ENCODE measurements at places on chromosomes 13 and 19.

DNA sequence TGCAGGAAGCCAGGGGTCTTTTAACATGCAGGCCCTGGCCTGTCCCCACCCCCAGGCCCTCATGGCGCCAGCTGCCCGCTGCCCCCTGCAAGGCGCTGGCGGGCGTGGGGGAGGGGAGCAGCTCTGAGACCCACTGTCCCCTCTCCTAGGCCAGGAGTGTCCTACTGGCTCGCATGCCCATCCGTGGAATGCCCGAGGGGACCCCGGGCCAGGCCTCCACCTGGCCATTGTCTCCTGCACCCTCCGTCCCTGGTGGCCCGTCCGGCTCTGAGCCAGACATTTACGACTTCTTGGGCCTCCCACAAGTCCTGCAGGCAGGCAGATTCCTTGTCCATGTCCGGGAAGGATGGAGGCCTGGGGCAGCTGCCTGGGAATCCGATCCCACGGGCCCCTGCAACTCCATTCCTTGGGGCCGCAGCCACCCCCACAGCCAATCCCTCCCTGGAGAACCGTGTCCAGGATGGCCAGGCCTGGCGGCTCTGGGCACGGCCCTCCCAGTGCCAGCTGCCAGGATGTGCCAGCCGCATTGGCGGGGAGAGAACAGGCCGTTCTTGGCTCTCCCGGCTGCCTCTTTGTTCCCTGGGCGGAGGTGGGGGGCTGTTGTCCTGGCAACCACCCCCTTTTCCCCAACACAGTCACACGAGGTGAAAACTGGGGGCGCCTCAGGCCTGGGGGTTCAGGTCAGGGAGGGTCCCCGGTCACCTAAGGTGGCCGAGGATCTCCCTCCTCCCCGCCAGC is 10.5 kb upstream of the PLIN3 start:
- no peak for DNase-seq

DNA sequence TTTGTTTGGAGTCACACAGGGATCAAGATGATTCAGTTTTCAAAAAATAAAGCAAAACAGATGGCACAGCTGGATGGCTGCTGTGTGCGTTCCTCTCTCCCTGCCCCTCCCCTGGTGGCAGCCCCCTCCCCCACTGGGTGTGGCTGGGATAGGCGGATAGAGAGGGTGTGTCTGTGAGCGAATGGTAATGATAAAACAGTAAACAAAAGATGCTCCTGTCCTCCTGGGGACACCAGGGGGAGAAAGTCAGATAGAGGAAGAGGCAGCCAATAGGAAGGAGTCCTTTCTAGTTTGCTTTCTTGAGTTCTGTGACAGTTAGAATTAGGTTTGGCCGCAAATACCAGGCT is 6.5 kb downstream of the TMEM255B start:
- DNase-seq: no peak

- DNase-seq: no peak
Observed at GRCh38 chr19:57171551-57172081, 4.3 kb upstream of the DUXA start.

- no peak for DNase-seq
Observed at GRCh38 chr13:23609874-23610576, 39.8 kb downstream of the TNFRSF19 start.

GRCh38 chr19:1057176-1057855 is 9.7 kb upstream of the ARHGAP45 start:
- peak; percentile 18 for DNase-seq

DNA sequence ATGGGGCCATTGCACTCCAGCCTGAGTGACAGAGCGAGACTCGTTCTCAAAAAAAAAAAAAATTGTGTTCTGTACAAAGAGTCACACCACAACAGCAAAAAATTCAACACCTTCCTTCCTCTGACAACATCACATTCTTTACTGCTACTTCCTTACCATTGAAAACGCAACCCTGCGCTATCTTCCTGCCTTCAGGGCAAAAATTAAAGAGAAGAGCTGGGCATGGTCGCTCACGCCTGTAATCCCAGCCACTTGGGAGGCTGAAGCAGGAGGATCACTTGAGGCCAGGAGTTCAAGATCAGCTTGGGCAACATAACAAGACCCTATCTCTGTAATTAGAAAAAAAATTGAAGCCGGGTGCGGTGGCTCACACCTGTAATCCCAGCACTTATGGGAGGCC is 9.4 kb upstream of the ZNF444 start:
- DNase-seq: no peak

DNA sequence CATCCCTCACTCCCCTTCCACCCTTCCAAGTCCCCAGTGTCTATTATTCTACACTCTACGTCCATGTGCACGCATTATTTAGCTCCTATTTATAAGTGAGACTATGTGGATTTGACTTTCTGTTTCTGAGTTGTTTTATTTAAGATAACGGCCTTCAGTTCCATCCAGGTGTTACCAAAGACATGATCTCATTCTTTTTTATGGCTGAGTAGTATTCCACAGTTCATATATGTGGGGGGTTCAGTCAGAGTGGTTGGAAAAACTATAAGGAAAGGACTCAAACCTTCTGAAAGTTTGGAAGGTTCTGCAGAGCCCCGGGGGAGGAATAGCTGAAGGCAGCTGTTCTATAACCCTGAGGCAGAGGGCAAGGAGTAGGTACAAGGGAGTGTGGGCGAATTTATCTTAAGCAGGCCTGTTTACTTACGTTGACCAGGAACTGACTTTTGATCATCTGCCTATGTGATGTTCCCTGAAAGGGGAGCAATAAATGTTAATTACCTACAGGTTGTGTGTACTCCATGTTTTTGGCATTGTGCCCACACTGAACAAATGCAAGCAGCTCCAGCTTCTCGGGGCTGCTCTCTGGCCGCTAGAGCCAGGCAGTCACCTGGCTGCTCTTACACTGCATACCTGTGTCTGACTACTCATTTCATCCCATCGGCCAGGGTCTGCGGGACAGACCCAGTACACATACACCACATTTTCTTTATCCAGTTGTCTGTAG is 13.5 kb upstream of the ADGRE1 start:
- DNase-seq: no peak

GRCh38 chr19:45569619-45570421 is 14.8 kb downstream of the OPA3 start:
- no peak for DNase-seq

DNA sequence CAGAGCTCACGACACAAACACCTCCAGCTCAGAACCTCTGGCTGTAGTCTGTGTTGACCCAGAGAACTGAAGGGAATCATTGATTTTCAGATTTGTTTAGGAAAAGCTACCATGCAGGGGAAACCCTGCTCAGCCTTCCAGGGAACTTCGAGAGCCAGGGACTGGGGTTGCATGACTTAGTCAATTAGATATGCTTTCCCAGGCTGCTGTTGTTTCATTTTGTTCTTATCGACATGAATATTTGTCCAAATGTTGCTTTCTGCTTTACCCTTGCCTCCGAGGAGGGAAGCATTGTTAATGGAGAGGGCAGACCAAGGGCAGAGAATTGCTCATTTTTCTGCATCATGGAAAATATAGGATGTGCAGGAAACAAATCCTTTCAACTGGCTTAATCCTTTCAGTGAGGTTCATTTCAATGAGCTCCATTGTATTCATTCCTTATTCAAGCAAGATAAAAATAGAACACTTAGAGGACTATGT is 82.5 kb downstream of the KLF5 start:
- DNase-seq: peak; percentile 44

GRCh38 chr19:4391306-4391693 is 9.0 kb downstream of the SH3GL1 start:
- no peak for DNase-seq

GRCh38 chr13:21606251-21606650 is 2.3 kb upstream of the MICU2 start:
- no peak for DNase-seq

DNA sequence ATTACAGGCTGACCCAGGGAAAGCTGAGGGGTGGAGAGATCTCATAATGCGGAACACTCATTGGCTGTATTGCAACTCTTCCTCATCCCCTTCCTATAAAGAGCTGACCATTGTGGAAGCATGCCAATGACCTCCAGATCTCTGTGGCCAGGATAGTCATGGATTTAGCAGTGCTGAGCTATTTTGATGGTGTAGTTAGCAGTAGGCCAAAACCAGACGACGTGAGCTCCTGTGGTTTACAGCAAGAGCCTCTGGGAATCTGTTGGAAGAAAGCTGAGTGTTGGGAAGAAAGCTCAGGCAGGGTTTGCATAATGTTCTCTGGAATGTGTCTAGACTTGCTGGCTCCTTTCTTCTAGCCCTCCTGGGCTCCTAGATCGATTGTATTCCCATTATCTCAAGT is 187.5 kb upstream of the GPC6 start:
- no peak for DNase-seq

- no peak for DNase-seq
Observed at GRCh38 chr19:38386971-38387549, 774 bp downstream of the GGN start.

- DNase-seq: no peak
Observed at GRCh38 chr19:48629297-48629598, 7.9 kb downstream of the DBP start.

DNA sequence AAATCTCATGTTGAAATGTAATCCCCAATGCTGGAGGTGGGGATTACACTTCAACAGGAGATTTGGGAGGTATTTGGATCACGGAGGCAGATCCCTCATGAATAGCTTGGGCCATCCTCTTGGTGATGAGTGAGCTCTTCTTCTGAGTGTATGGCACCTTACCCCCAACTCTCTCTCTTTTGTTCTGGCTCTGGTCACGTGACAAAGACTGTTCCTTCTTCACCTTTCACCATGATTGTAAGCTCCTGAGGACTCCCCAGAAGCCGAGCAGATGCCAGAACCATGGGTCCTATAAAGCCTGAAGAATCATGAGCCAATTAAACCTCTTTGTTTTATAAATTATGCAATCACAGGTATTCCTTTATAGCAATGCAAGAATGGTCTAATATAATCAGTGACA is 684.2 kb downstream of the LIG4 start:
- no peak for DNase-seq

- no peak for DNase-seq
Observed at GRCh38 chr13:27808851-27809550, 16.7 kb downstream of the GSX1 start.

GRCh38 chr13:84377106-84377505 is 494.8 kb upstream of the SLITRK1 start:
- no peak for DNase-seq

- DNase-seq: no peak
Observed at GRCh38 chr13:71830323-71830722, 36.7 kb downstream of the DACH1 start.

DNA sequence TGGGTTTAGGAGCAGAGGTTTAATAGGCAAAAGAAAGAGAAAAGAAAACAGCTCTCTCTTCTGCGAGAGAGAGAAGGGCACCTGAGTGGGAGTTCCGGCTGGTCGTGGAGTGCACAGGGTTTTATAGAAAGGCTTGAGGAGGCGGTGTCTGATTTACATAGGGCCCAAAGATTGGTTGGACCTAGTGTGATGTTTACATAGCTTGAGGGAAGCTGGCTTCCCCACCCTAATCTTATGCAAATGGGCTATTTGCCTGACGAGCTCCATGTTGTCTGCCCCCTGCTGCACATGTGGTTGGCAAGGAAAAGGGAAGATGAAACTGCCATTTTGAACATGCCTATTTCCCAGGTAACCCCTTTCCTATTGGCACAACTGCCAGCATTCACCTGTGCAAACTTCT is 21.5 kb upstream of the MEDAG start:
- DNase-seq: no peak

- no peak for DNase-seq
Observed at GRCh38 chr13:66087269-66087710, 1142.8 kb downstream of the PCDH9 start.

- no peak for DNase-seq
Observed at GRCh38 chr13:34993470-34993869, 51.4 kb downstream of the NBEA start.

DNA sequence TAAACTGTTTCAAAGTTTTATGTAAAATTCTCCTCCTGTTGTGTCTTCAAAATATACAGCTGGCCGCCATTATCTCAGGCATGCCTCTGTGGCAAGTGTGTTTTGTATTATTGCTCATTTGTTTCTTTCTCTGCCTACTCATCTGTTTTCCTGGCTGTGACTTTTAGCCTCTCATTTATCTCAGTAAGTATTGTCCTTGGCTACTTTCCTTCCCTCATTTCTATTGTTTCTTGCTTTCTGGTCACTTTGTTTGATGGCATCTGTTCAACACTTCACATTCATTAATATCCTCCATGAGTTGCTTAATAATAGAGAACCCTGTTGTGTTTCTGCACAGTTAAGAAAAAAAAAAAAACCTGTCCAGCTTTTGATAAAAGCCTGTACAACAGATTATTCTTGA is 869.4 kb downstream of the PCDH17 start:
- no peak for DNase-seq

GRCh38 chr13:110107568-110108347 is 199.2 kb downstream of the COL4A1 start:
- DNase-seq: no peak

- DNase-seq: no peak
Observed at GRCh38 chr13:90709319-90709718, 638.2 kb upstream of the MIR17HG start.

DNA sequence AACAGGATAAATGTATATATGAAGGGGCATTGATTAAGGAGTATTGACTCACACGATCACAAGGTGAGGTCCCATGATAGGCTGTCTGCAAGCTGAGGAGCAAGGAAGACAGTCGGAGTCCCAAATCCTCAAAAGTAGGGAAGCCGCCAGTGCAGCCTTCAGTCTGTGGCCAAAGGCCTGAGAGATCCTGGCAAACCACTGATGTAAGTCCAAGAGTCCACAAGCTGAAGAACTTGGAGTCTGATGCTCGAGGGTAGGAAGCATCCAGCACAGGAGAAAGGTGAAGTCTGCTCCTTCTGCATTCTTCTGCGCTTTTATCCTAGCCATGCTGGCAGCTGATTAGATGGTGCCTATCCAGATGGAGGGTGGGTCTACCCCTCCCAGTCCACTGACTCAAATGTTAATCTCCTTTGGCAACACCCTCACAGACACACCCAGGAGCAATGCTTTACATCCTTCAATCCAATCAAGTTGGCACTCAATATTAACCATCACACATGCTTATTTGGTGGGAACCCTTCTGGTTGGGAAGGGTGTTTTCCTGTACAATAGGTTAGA is 55.1 kb downstream of the SLAIN1 start:
- no peak for DNase-seq

DNA sequence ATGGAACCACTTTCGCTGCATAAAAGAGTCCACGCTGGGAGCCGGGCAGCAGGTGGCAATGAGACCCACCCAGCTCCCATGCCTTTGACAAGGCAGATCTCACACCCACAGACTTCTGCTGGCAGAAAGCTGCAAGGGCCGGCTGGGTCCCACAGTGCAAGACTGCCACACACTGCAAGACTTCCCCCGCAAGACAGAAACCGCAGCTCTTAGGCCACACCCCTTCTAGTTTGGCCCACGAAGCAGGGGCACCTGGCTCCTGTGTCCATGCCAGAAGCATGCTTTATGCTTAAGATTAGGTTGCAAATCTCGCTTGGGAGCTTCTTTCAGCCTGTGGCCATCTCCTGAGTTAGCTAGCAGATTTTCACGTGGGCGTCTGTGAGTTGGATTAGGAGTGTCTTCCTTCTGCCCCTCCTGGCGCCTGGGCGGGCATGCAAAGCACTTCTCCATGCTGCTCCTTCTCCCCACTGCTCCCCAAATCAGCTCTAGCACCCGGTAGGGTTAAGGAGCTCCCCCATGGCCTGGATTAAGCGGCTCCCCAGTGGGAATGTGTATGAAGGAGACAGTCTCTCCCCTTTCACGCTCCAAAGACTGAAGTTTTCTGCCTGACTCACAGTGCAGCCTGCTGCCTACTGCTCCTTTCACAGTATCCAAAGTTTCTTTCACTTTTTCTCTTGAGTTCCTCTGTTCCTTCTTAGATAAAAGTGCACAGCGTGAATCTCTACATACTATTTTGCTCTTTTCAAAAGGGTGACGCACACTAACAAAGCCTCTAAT is 17.7 kb downstream of the GPC6 start:
- no peak for DNase-seq

GRCh38 chr19:40530091-40530901 is 46.4 kb upstream of the SHKBP1 start:
- DNase-seq: no peak

GRCh38 chr13:89923736-89924135 is 1423.8 kb upstream of the MIR17HG start:
- no peak for DNase-seq
